Activated naive CD4-positive, alpha-beta T cell treated with anti-CD3 and anti-CD28 coated beads for 36 hours (primary cell): ENCODE measurements at places on chromosomes 16 and 17. TPM values are rescaled to one million over a fixed set of nuclear protein-coding genes. Genes with fewer than 3 reads are reported as not detected.

DNA sequence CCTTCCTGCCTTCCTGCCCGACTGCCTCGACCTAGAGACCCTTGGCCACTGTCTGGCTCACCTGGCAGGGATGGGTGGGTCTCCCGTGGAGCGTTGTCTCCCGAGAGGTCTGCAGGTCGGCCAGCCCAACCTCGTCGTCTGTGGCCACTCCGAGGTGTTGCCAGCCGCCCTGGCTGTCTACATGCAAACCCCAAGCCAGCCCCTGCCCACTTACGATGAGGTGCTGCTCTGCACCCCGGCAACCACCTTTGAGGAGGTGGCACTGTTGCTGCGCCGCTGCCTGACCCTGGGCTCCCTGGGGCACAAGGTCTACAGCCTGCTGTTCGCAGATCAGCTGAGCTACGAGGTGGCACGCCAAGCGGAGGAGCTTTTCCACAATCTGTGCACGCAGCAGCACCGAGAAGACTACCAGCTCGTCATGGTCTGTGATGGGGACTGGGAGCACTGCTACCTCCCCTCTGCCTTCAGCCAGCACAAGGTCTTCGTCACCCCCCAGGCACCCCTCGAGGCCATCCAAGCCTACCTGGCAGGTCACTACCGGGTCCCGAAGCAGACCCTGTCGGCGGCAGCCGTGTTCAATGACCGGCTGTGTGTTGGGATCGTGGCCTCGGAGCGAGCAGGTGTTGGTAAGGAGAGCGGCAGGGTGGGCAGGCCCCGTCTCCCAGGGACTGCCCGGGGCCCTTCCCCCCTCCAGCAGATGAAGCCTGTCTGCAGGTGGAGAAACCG lies 75.1 kb upstream of the ENDOV start:
- DNase-seq, result no peak

TLCD2 gene
- total RNA-seq, result 0.05 TPM

- DNase-seq, result no peak
Observed at GRCh38 chr17:12691173-12691572, 25.5 kb downstream of the MYOCD start.

HSD17B2 gene
- total RNA-seq, result not detected

GRCh38 chr17:11122908-11123307 lies 118.1 kb upstream of the SHISA6 start:
- DNase-seq, result no peak

GRCh38 chr17:32709562-32709961 lies 167.4 kb downstream of the MYO1D start:
- DNase-seq, result no peak

DNA sequence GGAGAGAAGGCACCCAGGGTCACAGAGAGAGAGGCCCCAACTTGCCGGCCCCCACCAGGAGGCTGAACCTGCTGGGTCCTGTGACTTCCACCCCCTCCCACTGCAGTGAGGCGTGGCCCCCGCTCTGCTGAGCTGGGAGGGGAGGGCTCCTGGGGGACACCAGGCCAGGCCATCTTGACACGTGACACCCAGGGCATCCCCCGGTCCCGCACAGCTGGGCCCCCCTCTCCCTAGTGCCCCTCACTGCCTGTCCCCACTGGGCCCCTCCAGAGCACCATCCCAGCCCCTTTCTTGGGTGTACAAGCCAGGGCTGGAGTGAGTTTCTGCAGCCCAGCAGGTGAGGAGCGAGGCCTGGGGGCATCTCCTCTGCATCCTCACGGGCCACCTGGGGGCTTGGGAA lies 12.4 kb downstream of the UBALD1 start:
- no peak for DNase-seq

GRCh38 chr17:14748036-14748710 lies 447.3 kb downstream of the HS3ST3B1 start:
- peak; percentile 7 for DNase-seq

GRCh38 chr17:64358261-64358788 lies 32.3 kb downstream of the PECAM1 start:
- DNase-seq, result no peak

DNA sequence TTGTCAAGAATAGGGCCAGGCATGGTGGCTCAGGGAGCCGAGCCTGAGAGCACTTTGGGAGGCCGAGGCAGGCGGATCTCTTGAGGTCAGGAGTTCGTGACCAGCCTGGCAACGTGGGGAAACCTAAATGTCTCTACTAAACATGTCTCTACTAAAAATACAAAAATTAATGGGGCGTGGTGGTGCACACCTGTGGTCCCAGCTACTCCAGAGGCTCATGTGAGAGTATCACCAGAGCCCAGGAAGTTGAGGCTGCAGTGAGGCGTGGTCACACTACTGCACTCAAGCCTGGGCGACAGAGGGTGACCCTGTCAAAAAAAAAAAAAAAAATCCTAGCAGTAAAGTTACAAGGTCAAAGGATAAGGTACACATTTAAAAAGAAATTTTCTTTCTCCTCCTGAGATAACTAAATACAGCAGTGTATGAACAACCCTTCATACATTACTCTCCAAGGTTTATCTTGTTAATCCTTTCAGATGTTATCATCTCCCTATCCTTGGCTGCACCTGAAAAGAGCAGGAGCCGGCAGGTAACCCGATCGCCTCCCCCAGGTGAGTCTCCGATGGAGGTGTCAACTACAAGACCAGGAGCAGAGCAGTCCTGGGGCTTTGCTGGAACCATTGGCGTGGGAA lies 122.3 kb downstream of the GOSR1 start:
- no peak for DNase-seq

- no peak for DNase-seq
Observed at GRCh38 chr17:44921122-44921882, 6.0 kb upstream of the GFAP start.

MSRB1 gene
- total RNA-seq, result 8.5 TPM

DNA sequence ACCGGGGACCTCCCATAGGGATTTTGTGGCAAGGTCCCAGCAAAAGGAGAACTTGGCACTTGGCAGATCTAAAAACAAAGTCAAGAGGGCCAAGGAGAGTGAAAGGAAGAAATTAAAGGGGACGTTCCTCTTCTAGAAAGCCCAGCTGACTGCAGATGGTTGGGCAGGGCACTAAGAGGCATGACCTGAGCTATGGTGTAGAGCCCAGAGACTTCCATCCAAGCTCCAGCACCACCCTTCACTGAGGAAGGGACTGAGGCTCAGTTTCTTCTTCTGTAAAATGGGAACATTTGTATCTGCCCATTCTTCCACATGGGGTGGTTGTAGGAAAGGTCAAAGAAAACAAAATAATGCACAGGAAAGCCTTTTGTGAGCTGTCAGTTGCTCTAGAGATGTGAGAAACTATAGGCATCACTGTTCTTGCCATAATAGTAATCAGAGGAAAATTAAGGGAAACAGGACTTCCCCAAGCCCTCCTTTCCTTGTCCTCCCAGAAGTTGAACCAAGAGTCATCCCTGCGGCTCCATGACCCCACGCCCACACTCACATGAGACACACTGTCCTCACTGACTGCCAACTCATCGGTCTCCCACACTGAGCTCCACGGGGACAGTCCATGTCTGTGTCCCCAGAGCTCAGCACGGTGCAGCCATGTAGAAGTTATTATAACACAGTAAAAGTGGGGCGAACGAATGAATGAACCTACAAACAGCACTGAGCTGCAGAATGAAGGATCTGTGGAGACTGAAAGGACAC lies 10.4 kb downstream of the CD300LF start:
- no peak for DNase-seq

DNA sequence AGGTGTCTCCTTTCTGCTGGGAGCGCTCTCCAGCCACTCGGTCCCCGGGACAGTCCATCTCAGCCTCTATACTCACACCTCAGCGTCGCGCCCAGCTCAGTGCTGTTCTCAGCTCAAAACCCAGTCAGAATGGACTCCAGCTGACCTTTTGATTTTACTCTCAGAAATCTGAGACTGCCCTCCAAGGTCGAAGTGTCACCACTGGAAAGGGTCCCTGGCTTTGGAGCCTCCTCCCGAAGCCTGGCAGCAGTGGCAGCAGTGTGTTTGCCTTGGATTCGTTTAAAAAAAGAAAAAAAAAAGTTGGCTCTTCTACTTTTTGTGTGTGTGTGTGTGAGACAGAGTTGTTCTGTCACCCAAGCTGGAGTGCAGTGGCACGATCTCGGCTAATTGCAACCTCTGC lies 10.4 kb downstream of the KLHL36 start:
- DNase-seq, result no peak
